Activated gamma-delta T cell treated with anti-CD3 and anti-CD28 coated beads, Interleukin-2, amount 50 U/mL, for 16 hours (primary cell): ENCODE measurements at places on chromosomes 12 and 14.

DNA sequence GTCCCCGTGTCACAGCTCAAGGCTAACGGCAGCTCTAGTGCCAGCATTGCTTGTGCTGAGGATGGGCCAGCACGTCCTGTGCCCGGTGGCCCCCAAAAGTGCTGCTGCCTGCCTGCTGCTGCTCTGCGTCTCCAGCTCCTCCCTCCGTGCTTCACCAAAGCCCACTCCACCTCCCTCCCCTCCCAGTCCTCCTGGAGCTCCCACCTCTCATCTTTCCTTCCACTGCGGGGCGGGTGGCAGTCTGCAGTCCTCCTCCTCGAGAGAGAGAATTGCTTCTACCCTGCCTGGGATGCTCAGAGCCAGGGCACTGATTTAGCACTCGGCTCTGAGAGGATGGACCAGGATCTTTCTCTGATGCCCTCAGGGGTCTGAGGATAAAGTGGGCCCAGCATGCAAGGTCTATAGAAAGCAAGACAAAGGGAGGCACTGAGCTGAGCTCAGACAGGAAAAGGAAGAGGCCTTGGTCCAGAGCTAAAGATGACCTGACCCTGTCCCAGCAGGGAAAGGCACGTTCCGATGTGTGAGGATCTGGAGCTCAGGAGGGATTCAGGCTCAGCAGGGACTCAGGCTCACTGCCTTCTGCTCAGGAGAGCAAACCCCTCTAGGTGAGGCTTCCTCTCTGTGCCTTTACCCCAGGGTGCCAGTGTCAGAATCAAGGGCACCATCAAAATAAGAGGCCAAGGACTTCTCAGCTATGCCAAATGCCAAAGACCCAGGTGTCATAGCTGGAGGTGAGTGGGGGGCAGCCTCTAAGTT lies 113.1 kb upstream of the FKBP4 start:
- DNase-seq = no peak

DNA sequence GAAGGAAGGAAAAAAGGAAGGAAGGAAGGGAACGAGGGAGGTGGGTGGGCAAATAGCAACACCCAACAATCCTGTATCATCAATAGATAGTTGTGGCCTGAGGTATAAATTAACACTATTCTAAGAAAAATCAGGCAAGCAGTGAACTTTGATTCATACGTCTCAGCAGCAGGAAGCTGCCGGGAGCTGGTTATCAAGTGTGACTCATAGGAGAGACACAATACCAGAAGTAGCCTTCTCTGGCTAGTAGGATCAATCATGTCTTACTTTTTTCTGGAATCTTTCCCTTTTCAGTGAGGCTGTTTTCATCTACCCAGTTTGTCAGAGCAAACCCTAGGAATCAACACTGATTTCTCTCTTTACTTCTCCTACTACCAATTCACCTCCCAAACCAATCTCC lies 780.5 kb downstream of the NRXN3 start:
- no peak for DNase-seq

- DNase-seq = no peak
Observed at GRCh38 chr14:50839048-50839447, 8.1 kb upstream of the NIN start.

GRCh38 chr12:62947364-62947763 lies 12.4 kb upstream of the PPM1H start:
- DNase-seq = no peak

- DNase-seq = no peak
Observed at GRCh38 chr14:100187247-100187833, 27.9 kb upstream of the DEGS2 start.

DNA sequence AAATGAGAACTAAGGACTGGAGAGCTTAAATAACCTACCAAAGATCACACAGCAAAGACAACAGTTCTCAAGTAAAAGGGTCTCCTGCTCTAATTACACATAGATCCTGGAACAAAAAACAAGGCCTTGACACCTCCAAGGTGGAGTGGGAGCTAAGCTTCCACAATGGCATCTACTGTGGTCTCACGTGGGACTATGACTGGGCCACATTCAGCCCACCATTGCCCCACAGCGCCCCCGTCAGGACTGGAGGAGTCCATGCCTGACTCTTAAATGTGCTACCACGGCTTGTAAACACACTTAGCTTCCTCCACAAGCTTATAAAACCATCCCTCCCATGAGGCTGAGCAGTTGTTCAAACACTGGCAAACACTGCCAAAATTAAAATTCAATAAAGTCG lies 88.5 kb downstream of the GCH1 start:
- DNase-seq = no peak

DNA sequence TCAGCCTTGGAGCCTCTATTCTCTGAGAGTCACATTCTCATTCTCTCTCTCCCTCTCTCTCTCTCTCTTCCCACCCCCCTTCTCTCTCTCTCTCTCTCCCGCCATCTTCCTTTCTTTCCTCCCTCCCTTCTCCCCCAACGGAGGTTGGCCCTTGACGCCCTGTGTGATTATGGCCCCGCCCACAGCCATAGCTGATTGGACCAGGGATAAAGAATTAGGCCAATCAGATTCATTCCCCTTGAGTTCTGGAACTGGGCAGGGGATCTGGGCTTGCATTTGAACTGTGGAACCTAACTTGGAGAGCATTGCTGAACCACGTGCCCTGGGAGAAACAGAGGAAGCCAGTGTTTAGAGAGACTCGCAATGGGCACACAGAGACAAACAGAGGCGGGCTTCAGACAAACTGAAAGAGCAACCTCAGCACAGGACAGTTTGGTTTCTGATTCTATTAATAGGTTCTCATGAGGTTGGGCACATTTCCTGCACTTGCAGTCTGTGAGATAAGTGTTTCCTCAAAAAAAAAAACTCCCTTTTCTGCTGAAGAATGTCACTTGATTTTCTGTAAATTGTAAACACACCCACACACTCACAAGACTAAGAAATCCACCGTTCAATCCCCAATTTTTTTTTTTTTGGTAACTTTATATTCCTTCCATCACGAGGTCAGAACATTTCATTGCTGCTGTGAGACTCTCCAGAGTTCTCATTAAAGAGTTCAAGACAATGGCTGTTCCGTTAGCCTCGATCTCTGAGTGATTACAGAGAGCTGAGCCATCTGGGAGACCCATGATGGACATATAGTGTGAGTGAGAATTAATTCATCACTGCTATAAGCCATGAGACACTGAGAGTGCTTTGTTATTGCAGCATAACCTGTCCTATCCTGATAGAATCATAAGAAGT lies 3.5 kb upstream of the P2RX7 start:
- peak; percentile 69 for DNase-seq
